Effector memory CD4-positive, alpha-beta T cell (primary cell): ENCODE measurements at places on chromosomes 4 and X.

- DNase-seq: no peak
Observed at GRCh38 chrX:124401696-124402095, 55.3 kb downstream of the SH2D1A start.

DNA sequence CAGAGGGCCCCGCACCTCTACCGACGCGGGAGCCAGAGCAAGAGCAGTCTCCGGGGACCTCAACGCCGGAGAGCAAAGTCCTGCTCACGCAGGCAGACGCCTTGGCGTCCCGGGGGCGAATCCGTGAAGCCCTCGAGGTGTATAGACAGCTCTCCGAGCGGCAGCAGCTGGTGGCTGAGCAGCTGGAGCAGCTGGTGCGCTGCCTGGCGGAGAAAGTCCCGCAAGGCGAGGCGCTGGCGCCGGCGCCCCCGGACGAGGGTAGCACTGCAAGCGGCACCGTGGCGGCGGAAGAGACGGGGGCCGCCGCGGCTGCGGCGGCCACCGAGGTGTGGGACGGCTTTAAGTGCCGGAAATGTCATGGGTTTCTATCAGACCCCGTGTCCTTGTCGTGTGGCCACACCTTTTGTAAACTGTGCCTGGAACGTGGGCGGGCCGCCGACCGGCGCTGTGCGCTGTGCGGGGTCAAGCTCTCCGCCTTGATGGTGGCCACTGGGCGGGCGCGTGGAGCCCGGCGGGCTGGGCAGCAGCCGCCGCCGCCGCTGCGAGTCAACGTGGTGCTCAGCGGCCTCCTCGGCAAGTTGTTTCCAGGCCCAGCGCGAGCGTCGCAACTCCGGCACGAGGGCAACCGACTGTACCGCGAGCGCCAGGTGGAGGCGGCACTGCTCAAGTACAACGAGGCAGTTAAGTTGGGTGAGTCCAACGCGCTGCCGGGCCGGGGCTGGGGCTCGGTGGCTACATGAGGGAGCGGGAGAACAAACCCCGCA, 672 bp downstream of the LONRF3 start:
- DNase-seq: peak; percentile 39

- no peak for DNase-seq
Observed at GRCh38 chrX:30577362-30577991, at the start of gene TASL. TSS of gene TASL (minus strand) at chrX:30577766. CDS start at chrX:30560355, 17,411 bp downstream.

DNA sequence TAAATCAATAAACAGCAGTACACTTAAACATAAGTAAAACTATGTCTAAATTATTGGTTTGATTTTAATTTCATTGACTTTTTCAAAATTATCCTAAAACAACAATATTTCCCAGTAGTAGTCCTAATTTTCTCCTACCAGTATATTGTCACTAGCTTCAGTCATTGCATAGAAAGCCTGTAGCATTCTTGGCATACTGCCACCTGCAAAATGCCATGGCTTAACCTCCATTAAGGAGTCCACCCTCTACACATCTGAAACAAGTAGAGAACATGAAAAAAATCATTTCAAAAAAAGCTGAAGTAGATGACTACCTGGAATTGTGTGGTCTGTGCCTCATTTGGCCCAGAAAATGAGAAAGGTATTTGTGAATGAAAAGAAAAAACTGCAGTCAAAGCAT, 348.5 kb downstream of the INPP4B start:
- DNase-seq: no peak

DNA sequence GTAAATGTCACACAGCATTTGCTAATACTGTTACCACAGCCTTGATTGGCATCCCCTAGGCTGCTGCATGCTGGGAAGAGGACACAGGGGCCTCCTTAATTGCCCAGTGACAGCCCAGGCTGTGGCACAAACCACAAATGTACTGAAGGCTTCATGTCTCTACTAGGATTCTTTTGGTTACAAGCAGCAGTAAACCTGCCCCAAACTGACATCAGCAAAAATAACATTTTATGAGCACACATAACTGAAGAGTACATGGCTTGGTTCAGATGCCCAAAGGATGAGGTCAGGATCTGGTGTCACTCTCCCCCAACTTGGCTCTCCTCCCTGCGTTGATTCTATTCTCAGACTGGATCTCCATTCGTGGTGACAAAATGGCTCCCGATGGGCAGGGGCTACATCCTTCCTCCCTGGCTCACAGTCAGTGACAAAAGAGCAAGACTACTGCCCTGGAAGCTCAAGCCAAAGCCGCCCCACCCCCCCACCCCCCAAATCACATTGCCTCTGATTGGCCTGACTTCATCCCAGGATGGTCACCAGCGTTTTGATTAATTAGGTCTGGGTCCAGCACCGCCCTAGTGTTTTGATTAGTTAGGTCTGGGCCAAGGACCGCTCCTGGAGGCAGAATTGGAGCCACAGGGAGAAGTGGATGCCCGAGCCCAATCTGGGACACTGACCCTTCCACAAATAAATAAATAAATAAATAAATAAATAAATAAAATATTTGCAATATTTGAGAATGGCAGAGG, 180.5 kb upstream of the RBPJ start:
- no peak for DNase-seq

GRCh38 chr4:8739317-8739716, 132.3 kb downstream of the HMX1 start:
- no peak for DNase-seq

- DNase-seq: no peak
Observed at GRCh38 chr4:94957030-94957429, 199.3 kb downstream of the BMPR1B start.
